Brain microvascular endothelial cell (primary cell): ENCODE measurements at places on chromosomes 11 and 22.
A peak's percentile ranks its signal among the peaks of the same experiment; 100 is the strongest.

- DNase-seq, result no peak
Observed at GRCh38 chr11:22878039-22878438, 17.8 kb upstream of the CCDC179 start.

DNA sequence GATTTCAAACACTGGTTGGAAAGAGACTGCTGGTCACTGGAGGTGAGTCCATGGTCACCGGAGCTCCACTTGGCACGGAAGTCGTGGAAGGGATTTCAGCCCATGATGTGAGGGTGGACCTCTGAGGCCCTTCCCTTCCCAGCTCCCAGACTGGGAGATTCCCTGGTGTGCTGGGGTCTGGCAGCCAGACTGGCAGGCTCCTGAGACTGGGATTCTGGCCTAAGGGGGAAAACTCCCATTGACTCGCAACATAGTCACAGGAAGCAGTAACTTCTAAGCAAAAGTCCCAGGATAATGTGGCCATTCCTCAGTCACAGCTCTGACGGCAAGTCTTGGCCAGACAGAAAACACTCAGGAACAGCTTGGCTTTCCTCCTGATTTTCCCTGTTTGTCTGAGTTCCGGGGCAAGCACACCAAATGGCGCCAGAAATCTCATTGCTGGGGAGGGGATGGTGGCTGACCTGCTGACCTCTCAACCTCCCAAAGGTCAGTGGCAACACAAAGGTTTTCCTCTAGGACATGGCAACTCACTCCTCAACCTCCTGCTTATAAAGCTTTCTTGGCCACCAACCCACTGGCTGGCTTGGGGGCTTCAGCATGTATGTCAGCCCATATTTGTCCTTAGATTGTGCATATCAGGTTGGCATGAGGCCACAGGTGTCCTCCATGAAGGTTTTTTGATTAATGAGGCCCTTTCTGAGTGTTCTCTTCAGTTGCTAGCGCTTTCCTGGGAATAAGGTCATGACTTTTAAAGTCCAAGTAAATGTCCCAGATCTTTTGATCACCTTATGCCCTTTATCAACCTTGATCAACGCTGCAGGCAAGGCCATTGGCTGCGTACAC is 99.5 kb downstream of the CCDC81 start:
- no peak for DNase-seq

GRCh38 chr11:47715082-47715669 is at the start of gene AGBL2:
AGBL2 (minus strand) TSS chr11:47715369; CDS start chr11:47714650, 719 bp downstream.
- DNase-seq, result peak; percentile 41

GRCh38 chr11:59206635-59207034 is 6.1 kb downstream of the MPEG1 start:
- peak; percentile 12 for DNase-seq

DNA sequence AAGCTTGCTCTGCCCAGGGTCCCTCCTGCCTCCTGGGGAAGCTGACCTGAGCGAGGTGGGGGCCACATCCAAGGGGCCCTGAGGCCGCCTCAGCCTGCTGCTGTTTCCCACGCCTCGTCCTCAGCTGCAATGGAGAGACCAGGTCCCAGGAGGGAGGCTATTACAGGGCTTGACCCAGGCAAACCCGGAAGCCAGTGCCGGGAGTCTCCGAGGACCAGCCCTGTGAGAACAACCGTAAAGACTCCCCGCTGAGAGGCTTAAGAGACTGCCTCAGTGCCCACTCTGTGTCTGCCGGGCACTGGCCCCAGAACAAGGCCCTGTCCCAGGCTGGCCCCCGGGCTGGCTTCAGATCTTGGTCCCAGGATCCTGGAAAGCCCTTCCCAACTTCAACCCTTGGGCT is 124.3 kb upstream of the FGF3 start:
- no peak for DNase-seq

GRCh38 chr11:82930229-82930628 is 28.7 kb downstream of the DDIAS start:
- no peak for DNase-seq

DNA sequence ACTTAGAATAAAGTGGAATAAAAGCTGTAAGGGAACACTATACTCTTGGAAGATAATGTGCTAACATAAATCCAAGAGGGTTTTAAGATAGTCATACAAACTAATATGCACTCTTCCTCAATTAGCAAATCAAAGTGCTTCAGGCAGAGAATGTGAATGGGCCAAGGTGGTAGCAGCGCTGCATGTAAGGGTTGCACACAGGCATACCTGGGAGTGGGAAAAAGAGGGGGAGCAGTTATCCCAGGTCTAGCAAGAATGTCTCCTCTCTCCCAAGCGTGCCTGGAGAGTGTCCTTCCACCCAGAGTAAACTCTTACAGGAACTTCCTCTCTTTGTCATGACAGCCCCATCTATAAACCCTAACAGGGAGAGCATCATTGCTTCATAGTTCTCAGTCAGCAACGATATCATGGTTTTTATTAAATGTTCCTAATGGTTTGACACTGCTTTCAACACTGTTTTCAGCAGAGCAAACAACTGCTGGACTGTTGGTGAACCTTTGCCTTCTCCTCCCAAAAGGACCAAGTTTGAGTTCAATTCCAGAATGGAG is 61.6 kb downstream of the SYTL2 start:
- DNase-seq, result no peak

- DNase-seq, result no peak
Observed at GRCh38 chr22:39408173-39408572, 8.6 kb downstream of the TAB1 start.

GRCh38 chr11:69125861-69126260 is 29.9 kb upstream of the SMIM38 start:
- DNase-seq, result no peak

GRCh38 chr22:19816372-19817119 is 38.1 kb downstream of the GNB1L start:
- DNase-seq, result no peak

- DNase-seq, result no peak
Observed at GRCh38 chr11:126430581-126431335, 75.3 kb downstream of the ST3GAL4 start.

DNA sequence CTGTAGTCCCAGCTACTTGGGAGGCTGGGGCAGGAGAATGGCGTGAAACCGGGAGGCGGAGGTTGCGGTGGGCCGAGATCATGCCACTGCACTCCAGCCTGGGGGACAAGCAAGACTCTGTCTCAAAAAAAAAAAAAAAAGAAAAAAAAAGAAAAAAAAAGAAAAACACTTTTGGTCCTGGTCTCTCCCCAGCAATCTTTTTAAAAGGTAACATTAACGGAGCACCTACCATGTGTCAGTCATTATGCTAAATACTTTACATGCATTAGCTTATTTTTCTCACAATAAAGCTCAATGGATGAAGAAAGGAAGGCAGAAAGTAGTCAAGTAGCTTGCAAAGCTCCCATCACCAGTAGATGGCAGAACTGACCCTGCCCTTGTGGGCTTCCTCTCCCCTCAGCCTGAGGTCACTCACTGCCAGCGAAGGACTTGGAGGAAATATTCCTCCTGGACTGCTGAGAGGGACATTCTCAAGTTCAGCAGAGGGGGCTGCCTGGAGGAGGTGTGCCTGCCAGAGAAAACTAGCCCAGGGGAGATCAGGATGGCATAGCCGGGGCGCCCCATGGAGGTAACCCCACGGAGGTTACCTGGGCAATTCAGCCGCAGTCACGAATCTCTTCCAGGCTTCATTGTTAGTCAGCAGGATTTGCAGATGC is 15.5 kb downstream of the APOL3 start:
- peak; percentile 61 for DNase-seq
